Stimulated activated CD4-positive, alpha-beta T cell treated with anti-CD3 and anti-CD28 coated beads, TNF-alpha, amount 100 ng/mL, for 24 hours (primary cell): ENCODE measurements at places on chromosomes 7 and 10.

DNA sequence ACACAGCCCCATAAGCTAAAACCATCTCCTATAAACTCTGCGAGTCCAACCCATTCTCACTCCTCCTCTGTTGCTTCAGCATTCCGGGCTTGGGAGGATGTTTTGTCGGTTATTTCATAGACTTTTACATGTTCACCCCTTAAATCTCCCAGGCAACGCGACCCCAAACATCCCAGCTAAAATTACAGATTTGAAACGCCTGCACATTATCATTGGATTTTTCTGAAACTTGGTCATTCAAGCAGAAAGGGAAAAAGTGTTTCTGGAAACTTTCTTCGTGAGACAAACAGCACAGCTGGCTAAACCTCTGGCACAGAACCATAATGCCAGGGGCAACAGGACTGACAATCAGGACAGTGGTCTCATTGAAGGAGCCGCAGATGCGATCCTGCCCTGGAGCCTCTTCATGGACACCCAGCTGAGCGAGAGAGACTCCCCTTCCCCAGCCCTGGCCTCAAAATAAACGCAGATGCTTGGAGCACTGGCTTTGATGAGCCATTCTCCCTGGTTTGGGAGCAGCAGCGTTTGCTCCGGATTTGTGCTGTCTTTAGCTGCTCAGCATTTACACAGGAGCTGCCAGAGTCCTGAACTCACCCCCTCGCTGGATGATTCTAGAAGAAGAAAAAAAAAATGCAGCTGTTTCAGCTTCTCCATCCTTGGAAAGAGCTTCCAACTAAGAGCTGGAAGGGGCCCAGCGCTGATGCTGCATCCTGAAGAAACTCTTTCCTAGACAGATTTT is 30.1 kb downstream of the AFAP1L2 start:
- DNase-seq = no peak

DNA sequence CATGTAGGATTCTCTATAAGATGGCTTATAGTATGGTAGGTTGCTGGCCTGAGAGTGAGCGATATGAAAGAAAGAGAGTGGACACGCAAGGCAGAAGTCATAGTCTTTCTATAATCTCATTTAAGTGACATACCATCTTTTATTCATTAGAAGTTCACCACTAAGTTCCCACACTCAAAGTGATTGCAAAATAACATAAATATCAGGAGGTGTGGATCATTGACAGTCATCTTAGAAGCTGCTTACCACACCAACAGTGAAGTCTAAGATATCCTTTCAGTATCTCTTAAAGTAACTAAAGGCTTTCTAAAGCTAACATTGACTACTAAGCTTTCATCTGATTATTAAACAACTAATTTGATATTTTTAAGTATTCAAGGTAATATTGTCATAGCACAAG is 36.9 kb upstream of the GNAI1 start:
- DNase-seq = no peak

DNA sequence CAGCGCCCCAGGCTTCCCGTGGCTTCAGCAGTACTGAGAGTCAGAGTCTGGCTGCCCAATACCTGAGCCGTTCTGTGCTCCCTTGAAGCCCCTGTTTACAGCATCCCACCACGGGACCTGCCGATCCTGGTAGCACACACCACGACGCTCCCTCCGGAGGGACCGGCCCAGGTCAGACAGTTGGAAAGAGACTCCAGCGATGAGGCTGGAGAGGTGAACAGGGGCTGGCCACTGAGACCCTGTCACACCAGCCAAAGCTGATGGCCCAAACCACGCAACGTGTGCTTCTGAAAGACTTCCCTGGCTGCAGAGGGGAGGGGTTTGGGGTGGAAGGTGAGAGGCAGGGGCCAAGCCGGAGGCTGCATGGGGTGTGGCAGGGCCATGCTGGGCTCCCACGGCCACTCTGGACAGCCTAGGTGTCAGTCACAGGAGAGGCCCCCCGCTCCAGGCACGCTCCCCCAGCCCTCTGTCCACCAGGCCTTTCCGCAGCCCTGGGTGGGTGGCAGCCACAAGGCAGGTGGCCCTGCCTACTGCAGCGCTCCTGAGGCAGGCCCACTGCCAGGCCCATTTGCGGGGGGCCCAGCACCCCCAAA is 140.2 kb upstream of the CHST15 start:
- no peak for DNase-seq

DNA sequence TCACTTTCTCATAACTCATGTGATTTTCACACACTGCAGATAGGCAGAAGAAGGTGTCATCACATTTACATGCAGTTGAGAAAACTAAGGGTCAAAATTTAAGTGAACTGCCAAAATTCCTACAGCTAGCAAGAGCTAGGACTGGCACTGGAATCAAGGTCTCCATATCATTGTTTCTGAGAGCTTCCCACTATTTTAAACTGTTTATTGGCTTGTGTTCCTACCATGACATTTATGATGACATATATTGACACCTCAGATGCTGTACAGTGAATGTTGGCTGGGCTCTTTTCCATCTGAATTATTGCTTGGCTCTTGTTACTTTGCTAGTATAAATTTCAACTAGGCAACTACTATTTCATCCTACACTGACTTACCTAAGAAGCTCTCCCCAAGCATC is 2.0 kb downstream of the THSD7A start:
- no peak for DNase-seq

DNA sequence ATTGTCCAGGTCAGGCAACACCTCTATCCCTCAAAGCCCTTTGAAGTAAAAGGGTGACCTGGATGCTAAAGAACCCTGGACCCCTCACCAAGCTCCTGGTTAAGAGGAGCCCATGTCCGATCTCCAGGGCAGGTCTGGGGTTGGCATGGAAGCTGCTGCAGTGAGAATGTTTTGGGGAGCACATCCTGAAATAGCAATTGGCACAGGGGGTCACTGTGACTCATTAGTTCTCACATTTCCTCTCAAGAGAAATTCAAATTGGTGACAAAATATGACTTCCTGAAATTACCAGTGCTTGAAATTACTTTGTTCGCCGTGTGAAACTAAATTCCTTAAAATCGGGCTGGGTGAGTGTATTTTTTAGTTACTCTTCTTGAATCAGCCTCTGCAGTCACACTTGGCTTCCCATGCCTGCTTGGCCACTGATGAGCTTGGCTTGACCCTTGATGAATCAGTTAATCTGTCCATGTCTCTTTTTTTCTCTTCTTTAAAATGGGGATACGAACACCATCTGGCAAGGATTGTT is 18.8 kb upstream of the ARHGAP22 start:
- DNase-seq = no peak

GRCh38 chr10:69774596-69774995 is 27.1 kb upstream of the COL13A1 start:
- no peak for DNase-seq

- no peak for DNase-seq
These were observed 73.8 kb downstream of the SHOC2 start for GRCh38 chr10:110993024-110993693.

DNA sequence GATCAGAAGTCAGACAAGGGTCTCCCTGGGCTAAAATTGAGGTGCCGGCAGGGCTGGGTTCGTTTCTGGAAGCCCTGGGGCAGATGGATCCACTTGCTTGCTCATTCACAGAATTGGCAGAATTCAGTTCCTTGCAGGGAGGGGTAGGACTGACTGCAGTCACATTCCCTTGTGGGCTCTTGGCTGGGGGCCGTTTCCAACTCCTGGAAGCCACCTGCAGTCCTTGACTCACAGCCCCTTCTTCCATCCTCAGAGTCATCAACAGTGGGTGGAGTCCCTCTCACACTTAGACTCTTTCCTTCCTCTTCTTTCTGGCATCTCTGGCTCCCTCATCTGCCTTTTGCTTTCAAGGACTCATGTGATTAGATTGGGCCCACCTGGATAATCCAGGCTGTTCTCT is 54.6 kb upstream of the NANOS1 start:
- DNase-seq = no peak
